ENCODE measurements at places on chromosomes 2 and 18.
A peak's percentile ranks its signal among the peaks of the same experiment; 100 is the strongest.

GRCh38 chr18:39945076-39945475, 2010.0 kb upstream of the PIK3C3 start:
- no peak for DNase-seq

DNA sequence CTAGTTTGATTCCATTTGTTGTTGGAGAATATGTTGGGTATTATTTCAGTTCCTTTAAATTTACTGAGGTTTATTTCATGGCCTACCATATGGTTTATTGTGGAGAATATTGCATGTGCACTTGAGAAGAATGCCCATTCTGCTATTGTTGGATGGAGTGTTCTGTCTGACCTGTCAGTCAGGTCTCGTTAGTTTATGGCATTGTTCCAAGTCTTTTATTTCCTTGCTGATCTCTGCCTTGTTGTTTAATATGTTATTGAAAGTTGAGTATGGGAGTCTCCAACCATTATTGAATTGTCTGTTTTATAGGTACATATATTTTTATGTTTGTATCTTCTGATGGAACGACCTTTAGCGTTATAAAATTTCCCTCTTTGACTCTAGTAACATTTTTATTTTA, 86.3 kb downstream of the PTPN4 start:
- peak; percentile 36 for DNase-seq

- peak; percentile 32 for DNase-seq
Observed at GRCh38 chr2:231611273-231612108, 18.8 kb downstream of the TEX44 start.

DNA sequence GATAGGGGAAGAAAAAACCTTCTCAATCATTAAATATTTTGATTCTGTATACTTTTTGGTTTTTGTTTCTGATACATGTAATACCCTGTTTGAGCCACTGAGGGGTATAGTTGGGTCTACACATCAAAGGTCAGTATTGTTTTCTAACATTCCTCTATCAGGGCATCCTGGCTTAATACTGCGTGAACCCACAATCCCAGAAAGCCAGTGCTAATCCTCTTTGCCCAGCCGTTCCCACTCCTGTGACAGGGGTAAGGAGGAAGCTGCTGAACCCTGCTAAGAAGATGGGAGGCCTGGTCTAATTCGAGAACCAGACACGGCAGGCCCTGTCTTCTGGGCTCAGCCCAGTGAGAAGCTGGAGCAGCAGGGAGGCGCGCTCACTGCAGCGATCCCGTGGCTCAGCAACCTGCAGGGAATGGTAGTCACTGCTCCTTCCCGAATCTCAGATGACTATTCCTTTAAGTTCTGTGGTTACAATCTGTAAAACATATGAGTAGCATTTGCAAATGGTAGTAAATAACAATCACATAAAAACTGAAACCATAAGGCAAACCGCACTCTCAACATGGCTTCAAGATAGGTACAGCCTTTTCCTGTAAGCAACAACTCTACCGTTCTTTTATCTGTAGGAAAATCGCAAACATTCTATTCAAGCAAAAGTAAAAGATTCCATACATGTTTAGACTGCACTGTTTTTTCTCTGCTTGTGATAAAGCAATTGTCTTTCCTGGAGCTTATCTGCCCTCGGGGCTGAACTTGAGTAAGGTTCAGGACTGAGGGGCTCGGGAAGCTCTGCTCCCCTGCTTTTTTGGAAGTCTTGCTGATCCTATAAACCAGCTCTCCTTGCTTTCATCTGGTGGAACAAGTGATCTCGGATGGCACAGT, 87.0 kb downstream of the EPB41L3 start:
- peak; percentile 84 for DNase-seq

GRCh38 chr2:69588403-69588802, 55.1 kb downstream of the AAK1 start:
- no peak for DNase-seq

DNA sequence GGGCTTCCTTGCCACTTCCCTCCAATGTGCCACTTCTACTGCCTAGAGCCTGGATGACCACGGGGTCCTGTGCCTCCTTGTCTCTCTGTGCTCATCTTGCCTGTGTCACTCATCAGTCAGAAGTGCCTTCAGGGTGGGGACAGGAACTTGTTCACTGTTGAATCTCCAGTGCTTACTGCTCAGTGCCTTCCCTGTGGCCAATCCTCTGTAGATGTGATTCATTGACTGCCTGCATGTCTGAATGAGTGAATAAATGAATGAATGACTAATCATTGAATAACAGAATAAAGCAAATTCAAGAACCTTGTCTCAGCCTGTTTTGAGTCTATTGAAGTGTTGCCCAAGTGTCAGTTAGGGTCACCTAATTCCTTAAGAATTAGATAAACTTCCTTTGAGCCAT, 42.3 kb upstream of the FAM136A start:
- DNase-seq = no peak

DNA sequence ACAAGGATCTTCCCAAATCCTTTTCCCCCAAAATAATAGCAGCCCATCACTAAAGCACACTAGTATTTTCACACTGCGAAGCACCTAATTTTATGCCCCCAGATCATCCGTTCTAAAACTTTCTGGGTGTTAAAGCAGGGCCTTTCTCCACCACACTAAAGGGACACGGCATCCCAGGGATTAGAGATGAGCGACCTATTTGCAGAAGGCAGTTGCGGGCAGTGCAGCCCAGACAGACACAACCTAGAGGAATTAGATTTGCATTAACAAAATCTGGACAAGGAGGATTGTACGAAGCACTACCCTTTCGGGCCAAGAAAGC, 402 bp downstream of the OSGEPL1 start:
- DNase-seq = no peak

DNA sequence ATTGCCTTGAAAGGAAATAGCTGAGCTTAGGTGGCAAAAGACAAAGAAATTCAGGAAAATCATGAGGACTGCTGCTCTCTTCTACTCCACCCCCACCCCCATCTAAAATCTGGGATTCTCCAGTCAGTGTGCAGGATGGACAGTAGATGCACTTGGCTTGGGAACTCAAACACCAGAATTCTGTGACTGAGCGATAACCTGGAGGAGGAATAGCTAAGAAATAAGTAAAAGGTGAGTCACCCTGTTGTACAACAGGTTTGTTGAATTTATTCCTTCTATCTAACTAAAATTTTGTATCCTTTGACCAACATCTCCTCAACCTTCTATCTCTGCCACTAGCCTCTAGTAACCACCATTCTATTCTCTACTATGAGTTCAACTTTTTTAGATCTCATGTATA, 1029.9 kb upstream of the ACVR2A start:
- DNase-seq = no peak

- DNase-seq = peak; percentile 32
Observed at GRCh38 chr18:57149051-57149450, 2.2 kb downstream of the BOD1L2 start.

- DNase-seq = no peak
Observed at GRCh38 chr2:176702131-176702530, 432.9 kb downstream of the MTX2 start.

- no peak for DNase-seq
Observed at GRCh38 chr2:234708091-234708683, 211.3 kb upstream of the ARL4C start.

GRCh38 chr2:66001538-66001937, 433.4 kb upstream of the MEIS1 start:
- no peak for DNase-seq

DNA sequence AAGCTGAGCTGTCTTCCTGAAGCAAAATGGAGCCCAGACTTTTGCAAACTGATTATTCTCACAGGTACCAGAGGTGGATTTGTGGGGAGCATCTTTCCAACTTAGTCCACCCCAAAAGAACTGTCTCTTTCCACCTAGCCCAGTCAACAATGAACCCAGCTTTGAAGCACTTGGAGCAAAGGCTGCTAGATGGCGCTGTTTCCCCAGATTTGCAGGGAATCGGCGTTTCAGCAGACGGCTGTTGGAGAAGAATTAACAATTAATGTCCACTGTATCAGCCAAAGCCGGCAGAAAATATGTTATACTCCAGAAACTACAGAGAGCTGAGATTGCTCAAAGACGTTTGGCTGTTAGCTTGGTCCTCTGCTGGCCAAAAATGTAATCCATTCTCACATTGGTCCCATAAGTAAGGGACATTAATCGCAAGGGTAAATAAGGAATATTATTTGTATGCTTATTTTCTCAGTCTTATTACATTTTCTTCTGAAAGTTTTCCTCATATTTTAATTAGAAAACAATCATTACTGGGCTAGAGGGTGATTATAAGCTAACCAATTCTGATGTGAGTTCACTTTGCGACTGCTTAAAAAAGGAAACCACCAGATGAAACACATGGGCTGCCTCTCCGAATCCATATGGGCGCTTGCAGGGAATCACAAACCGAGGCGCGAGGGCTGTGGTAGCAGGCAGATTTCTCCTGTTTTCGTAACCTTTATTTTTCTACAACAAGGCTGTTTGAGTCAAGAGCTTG, 423.8 kb upstream of the MEX3C start:
- peak; percentile 94 for DNase-seq

DNA sequence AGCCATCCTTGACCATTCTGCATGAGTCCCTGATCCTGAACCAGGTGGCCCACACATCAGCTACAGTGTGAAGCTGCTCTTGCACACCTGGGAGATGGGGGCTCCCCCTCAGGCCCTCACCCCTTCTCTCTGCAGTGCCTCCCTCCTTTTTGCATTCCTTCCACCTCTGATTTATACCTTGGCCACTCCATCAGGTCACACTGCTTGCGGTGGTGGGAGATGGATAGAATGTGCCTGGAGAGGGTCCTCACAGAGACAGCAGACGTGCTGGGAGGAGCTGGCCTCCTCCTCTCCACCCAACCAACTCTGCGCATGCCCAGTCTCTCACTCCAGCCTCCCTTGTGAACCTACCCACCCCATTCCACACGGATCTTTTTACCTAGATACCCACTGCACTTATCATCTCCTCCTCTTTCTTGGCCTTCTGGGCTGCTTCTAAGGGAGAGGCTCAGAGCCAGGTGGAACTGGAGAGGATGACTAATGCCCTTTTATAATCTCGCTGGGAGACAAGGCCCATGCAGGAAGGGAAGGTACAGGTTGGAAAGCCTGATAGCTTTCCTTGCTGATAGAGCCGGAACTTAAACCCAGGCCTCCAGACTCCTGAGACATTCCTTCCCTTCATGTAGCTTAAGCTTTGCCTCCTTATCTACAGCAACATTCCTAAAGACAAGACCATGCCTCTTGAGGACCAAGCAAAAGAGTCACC, 205.1 kb downstream of the ZBTB7C start:
- peak; percentile 29 for DNase-seq

DNA sequence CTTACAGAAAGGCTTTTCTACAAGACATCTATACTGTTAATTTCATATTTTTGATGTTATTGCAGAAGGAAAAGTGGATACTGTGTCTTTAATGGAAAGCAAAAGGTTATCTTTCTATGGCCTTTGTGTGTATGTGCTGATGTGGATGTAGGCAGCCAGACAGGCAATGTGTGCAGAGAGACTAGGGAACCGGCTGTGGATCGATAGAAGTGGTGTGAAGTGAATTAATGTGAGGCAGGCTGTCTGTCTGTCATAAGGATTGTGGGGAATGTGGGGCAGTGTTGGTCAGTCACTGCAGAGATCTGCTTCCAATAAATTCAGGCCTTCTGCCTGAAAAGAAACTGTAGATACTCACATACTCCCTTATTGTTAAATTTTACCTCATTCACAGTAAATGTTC, 156.7 kb downstream of the WDR7 start:
- peak; percentile 45 for DNase-seq

DNA sequence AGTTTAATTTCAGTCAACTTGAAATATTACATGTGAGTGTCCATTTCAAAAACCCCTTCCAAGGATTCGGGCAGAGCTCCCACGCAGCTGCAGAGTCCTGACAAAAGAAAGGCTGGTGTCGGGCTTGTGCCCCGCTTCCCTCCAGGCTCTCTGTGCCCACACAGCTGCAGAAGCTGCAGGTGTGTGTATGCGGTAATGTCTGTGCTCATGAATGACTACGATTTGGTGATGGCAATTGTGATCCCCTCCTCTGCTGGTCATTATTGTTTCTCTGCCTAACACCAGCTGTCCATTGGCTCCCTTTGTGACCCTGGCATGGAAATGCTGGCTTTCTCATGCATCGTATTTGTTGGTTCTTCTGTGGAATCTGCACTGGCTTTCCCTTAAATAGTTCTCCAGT, 224.8 kb downstream of the NUP35 start:
- peak; percentile 57 for DNase-seq

DNA sequence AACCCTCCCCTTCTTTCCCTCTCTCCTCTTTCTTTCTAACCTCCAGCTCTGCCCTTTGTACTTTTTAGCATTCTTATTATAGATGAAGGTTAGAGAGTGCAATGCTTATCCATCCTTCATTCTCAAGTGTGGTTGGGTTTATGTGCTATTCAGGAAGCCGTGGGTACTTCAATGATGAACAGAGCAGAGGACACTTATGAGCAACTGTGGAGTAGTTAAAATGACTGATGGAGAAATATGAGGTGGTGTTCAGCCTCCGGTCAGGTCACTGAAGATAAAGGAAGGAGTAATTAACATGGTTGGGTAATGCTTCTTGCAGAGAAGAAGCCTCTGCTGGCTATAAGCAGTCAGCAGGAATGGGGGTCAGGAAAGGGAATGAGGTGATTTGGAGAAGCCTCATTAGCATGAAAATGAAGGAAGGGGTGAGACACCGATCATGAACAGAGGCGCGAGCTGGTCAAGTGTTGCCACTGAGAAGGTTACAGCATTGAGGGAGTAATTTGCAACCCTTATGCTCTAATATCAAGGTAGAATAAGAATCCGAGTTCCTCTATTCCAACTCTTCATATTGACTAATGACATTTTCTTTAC, 174.7 kb downstream of the LPIN1 start:
- DNase-seq = no peak

DNA sequence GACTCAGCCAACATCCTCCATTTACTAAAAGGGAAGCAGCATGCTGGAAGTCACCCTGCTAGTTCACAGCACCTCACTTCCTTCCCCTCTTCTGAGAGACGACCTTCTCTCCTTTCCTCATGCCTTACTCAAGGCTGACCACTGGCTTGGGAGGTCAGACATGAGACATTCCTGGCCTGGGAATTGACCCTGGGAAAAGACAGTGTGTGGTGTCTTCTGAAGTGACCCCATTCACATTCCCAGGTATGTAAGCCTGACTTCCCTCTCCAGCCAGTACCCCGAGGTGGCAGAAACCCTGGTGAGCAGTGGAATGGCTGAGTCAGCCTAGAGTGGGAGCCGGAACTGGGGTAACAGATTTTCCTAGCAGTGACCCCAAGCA, 92.4 kb downstream of the PLB1 start:
- no peak for DNase-seq

GRCh38 chr2:239706367-239706766, 305.5 kb upstream of the HDAC4 start:
- DNase-seq = no peak

DNA sequence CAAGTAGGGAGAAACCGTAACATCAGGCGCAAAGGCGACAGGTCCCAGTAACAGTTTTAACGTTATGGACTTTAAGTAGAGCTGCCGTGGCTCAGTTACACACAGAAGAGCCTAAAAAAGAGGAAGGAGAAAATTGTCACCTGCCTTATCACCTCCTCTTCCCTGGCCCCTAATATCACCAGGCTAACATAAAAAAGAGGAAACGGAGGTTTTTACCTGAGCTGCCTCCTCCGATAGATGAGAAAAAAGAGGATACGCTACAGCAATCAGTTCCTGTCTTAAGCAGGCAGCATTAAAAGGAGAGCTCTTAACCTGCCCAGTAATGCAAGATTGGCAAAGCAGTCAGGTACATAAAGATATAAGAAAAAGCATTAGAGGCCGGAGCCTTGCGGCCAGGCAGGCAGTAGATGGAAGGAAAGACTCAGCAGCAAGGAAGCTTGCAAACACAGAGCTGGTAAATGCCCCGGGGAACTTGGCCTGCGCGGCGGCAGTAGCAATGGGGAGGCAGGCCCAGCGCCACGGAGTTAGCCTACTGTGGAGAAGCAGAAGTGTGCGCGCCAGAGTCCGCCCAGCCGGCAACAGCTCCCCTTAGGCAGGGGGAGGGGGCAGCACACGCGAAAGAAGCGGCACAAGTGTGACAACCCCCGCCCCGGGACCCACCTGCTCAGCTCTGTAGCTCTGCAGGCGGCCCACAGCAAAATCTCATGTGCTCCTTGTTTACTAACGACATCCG, 116.3 kb upstream of the SCN7A start:
- peak; percentile 9 for DNase-seq

Data from NCI-H69 (cell line).